ENCODE measurements at places on chromosomes 1 and 21.

DNA sequence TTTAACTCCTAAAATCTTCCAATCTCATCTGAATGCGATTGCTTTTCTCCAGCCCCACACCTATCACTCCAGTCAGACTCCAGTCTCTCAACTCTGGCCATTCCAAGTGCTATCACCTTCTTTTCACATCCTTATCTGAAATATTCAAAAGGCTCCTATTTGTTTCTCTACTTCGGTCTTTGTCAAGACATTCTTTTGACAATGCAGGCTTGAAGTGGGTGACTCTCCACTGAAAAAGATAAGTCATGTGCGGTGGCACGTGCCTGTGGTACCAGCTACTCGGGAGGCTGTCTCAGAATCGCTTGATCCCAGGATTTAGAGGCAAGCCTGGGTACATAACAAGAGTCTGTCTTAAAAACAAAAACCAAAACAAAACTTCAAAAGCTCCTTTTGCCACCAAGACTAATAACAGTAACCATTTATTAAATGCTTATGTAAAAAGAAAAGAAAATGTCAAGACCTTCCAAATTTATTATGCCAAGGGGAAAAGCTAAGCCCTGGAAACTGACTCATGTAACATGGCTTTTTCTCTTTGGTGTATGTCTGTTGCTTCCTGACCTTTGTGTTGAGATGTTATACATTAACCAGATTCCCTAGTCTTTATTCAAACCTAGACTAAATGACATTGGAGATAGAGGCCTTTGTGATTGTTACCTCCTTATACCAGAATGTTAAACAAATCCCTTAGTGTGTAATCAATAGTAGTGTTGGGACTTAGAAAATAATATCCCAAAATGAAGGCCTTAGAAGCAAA lies 3.6 kb downstream of the ALG14 start:
- no peak for DNase-seq

- DNase-seq, result no peak
These were observed 204.3 kb downstream of the FGGY start for GRCh38 chr1:59500950-59501742.

DNA sequence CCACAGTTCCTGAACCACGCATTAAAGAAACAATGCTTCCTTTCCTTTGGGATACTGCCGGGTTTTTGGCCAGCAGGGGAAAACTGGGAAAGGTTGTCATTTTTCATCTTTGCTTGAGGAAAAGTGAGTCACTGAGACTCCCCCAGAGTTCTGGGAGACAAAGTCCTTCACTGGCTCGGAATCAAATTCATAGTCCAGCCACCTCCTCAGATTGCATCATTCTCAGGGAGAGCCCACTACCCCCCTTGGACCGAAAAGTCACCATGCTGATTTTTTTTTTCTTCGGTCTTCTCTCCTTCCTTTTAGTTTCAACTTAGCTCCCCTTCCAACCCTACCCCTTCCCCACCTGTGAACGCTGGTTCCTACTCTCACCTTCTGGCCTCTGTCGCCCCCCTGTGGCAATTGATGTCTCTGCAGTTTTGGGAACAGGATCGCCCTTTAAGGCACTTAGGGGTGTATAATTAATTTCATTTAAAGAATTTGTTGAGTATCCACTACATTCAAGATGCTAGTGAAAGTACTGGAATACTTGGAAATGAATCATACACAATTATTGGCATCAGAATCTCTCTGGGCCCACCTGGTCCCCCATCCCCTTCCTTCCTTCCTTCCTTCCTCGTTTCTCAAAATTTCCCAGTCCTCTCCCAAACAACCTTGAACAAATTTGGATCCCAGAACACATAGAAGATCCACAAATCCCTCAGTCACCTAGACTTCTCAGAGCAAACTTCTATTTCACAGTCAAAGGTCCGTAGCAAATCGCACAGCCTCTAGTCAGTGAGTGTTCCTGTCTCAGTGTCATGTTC lies 6.9 kb downstream of the ACKR1 start:
- DNase-seq, result peak; percentile 63

DNA sequence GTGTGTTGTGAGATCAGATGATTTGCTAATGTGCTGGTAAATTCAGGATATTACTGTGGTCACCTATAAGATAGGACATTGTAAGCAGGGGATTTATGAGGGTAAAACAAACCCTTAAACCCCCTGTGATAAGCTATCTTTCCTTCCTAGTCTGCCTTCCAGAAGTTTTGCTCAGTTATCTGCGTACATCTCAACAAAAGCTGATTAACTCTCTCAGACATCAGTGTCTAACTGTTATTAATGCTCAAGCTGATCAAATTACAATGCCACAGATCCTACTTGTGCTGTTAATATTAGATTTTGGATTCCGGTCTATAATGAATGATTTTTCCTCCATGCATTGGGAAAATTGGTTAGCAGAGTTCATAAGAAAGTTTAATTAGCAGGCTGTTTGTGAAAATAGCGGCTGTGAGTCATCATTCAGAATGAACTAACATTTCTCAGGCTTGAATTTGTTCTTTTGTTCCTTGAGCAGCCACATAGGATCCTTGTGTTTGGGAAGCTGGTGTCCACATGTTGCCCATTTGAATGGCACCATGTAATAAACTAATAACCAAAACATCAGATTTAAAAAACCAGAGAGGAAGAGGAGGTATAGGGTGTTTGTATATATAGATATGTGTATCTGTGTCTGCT lies 48.7 kb downstream of the ELAVL4 start:
- peak; percentile 4 for DNase-seq

GRCh38 chr21:17793246-17794123 lies 25.7 kb downstream of the C21orf91 start:
- DNase-seq, result peak; percentile 53

DNA sequence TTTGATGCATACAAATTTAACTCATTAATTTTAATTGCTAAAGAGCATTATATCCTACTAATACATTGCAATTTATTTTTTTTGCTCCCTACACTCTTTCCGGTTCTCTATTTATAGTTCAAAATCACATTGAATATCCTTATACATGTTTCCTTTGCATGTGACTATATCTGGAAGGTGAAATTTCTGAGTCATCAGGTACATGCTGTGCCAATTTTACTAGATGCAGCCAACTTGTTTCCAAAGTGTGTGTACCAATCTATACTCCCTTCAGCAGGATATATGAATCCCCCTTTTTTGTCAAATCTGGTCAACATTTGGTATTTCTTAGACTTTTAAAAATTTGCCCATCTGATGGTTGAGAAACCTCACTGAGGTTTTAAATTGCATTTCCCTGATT lies 602.9 kb upstream of the CAMK1G start:
- DNase-seq, result peak; percentile 38

- no peak for DNase-seq
These were observed 32.0 kb upstream of the GNPAT start for GRCh38 chr1:231208980-231209379.

GRCh38 chr1:104212239-104212638 lies 462.5 kb downstream of the AMY1C start:
- DNase-seq, result no peak

- peak; percentile 30 for DNase-seq
These were observed 348.7 kb downstream of the HLX start for GRCh38 chr1:221227872-221228337.
